IMR-90 (cell line): ENCODE measurements at places on chromosomes 16 and 17.

GRCh38 chr17:73976676-73977521 is 226.6 kb upstream of the RPL38 start:
- no peak for DNase-seq
- no peaks in the 10 kb centered on the region for H3K4me1 ChIP-seq
- no peak overlapping the region for H3K4me3 ChIP-seq
- no peak overlapping the region for H3K27ac ChIP-seq
- H3K36me3 ChIP-seq = no peaks in the 10 kb centered on the region
- no peaks in the 10 kb centered on the region for H3K27me3 ChIP-seq

DNA sequence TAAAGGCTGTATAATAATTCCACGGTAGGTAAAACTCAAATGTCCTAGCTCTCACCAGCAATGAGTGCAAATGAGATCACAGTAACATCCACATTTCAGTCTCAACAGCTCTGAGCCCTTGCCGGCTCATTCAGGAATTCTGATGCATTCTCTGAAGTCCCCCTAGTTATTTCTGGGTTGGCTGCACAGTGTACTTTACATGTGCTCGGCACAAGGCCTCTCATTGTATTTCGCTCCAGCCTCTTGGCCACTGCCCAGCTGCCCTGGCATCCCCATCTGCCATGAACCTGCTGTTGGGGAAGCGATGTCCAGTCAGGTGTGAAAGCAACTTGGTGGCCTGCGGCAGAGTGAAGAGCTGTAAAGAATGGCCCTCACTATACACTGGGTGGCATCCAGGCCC is 14.3 kb downstream of the PRCD start:
- peaks cover 8% of the 10 kb centered on the region for H3K4me1 ChIP-seq
- H3K4me3 ChIP-seq = no peak overlapping the region
- DNase-seq = no peak
- H3K27me3 ChIP-seq = no peaks in the 10 kb centered on the region
- H3K27ac ChIP-seq = no peak overlapping the region
- no peaks in the 10 kb centered on the region for H3K36me3 ChIP-seq

GRCh38 chr17:28900986-28901726 is 1.7 kb downstream of the DHRS13 start:
- H3K36me3 ChIP-seq = peaks cover 4% of the 10 kb centered on the region; the same call in 1 of the 2 replicates
- H3K4me3 ChIP-seq = no peak overlapping the region
- H3K27me3 ChIP-seq = no peaks in the 10 kb centered on the region
- no peak overlapping the region for H3K27ac ChIP-seq
- H3K4me1 ChIP-seq = peaks cover 8% of the 10 kb centered on the region

DNA sequence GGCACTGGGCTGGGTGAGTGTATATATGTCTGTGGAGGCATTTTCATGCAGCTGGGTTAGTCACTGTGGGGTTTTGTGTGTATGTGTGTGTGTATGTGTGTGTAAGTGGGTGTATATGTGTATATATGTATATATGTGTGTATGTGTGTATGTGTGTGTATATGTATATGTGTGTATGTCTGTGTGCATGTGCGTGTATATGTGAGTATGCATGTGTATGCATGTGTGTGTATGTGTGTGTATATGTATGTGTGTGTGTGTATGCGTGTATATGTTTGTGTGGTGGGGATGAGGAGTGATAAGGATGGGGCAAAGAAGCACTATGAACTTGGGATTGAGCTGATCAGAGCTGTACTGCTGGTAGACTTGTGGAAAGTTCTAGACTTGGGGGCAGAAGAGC is 29.0 kb upstream of the PLLP start:
- peaks cover 7% of the 10 kb centered on the region for H3K4me1 ChIP-seq
- DNase-seq = no peak
- H3K4me3 ChIP-seq = no peak overlapping the region
- peaks cover 31% of the 10 kb centered on the region for H3K27me3 ChIP-seq
- H3K36me3 ChIP-seq = no peaks in the 10 kb centered on the region
- H3K27ac ChIP-seq = no peak overlapping the region

DNA sequence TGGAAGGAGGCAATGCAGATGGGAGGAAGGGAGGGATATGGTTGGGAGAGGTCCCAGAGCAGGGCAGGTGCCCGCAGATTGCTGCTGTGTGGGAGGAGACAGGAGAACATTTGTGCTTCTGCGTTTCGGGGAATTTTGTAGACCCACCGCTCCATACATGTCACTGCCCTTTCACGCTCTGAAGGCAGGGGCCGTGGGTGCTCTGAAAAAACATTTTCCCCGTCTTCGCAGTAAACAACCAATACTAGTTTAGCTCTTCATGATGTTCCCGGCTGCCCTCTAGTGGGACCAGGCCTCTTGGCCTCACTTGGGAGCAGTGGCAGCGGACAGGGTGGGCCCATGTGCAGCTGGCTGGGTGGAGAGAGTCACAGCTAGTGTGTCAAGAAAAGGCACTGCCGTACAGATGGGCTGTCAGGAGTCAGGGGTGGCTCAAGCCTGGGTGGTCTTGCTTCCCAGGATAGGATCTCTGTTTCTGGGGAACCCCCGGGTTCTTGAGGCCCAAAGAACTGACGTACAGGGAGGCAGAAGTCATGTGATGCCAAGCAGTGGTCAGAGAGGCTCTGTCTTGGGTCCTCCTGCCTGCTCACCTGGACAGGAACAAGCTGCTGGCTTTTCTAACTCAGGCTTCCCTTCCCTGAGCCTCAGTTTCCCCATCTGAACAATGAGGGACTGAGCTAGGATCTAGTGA is 46.5 kb upstream of the CPNE2 start:
- H3K4me3 ChIP-seq = no peak overlapping the region
- H3K27me3 ChIP-seq = no peaks in the 10 kb centered on the region
- H3K36me3 ChIP-seq = peaks cover 12% of the 10 kb centered on the region; the same call in 1 of the 2 replicates
- peak; percentile 60 for DNase-seq
- H3K4me1 ChIP-seq = peaks cover 3% of the 10 kb centered on the region; the same call in 1 of the 2 replicates
- no peak overlapping the region for H3K27ac ChIP-seq

- H3K27me3 ChIP-seq = no peaks in the 10 kb centered on the region
- no peaks in the 10 kb centered on the region for H3K36me3 ChIP-seq
- no peak overlapping the region for H3K4me3 ChIP-seq
- no peak overlapping the region for H3K27ac ChIP-seq
- no peak for DNase-seq
Measured at GRCh38 chr16:4142268-4142667, 26.0 kb upstream of the ADCY9 start.

DNA sequence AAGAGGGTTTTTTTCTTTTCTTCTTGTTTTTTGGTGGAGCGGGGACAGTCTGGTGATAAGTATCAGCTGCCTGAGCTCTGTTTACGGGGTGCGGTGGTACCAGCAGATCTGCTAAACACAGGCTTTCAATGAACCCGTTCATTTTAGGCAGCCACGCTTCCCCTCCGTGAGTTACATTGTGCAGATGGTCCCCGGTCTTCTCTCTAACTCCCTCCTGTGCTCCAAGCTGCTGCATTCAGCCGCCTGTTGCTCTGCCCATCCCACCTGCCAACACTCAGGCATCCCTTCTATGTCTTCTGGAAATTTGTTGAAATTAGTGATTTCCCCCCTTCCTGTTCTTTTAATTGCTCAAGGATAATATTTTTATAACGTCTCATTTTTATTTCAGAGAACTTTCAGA is 82.1 kb upstream of the ELAC2 start:
- peaks cover 5% of the 10 kb centered on the region; the same call in 1 of the 2 replicates for H3K27me3 ChIP-seq
- H3K27ac ChIP-seq = no peak overlapping the region
- H3K4me3 ChIP-seq = no peak overlapping the region
- H3K4me1 ChIP-seq = no peaks in the 10 kb centered on the region

DNA sequence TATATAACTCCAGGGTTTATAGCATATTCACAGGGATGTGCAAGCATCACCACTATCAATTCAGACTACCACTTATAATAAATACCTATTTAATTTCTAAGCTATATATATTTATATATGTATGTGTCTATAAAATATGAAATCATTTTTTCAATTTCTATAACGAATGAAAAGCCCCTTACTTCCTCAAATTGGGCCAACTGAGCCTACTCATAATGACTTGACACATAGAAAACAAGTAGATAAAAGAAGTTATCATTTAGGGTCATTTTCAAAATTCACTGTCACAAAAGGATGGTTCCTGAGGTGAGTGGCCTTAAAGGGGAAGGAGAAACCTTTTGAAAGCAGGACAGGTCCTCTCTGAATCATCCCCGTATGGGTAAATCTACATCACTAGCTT is 114.1 kb downstream of the ADCY9 start:
- peaks cover 26% of the 10 kb centered on the region for H3K4me1 ChIP-seq
- H3K27me3 ChIP-seq = no peaks in the 10 kb centered on the region
- H3K27ac ChIP-seq = no peak overlapping the region
- no peak overlapping the region for H3K4me3 ChIP-seq
- H3K36me3 ChIP-seq = 0 out of 2 replicates have a peak, but pooled peaks cover 2% of the 10 kb centered on the region
- no peak for DNase-seq

- no peak overlapping the region for H3K4me3 ChIP-seq
- H3K36me3 ChIP-seq = peaks cover 44% of the 10 kb centered on the region
- no peak overlapping the region for H3K27ac ChIP-seq
Measured at GRCh38 chr17:50133769-50134099, 3.8 kb upstream of the SAMD14 start.

DNA sequence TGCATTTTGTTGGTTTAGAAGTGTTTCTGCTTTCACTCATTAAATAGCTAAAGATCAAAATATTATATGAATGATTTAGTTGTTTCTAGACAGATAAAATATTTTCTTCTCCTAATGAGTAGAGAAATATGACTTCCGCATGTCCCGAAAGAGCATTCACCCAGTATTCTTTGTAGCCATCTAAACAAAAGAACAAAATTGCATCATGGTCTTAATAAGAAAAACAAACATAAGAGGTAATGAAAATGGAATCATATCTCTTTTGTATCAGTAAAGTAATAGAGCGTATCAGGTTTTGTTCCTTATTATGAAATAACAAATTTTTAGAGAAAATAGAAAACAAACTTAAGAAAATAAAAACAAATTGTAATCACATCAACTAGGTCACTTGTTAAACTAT is 16.1 kb upstream of the KCNJ2 start:
- H3K4me1 ChIP-seq = no peaks in the 10 kb centered on the region
- DNase-seq = no peak
- no peaks in the 10 kb centered on the region for H3K36me3 ChIP-seq
- no peak overlapping the region for H3K4me3 ChIP-seq
- H3K27ac ChIP-seq = no peak overlapping the region

GRCh38 chr17:40648384-40648968 is 858 bp upstream of the SMARCE1 start:
- peak; percentile 19 for DNase-seq
- peaks cover 5% of the 10 kb centered on the region for H3K4me1 ChIP-seq
- no peaks in the 10 kb centered on the region for H3K27me3 ChIP-seq

DNA sequence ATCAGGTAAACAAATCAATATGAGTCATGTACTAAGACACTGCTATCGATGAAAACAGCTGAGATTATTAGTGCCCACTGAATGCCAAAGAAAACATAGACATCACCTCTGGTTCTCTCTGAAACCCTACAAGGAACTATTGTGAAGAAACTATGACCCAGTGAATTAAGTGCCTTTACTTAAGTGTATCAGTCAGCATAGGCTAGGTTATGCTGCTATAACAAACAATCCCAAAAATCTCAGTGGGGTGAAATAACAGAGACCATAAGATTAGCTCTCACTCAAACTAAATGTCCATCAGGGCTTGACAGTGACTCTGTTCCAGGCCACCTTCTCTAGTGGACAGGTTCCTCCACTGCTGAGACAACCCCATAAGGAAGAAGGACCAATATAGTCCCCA is 57.7 kb upstream of the KDM8 start:
- H3K27ac ChIP-seq = no peak overlapping the region
- no peak for DNase-seq
- H3K4me3 ChIP-seq = no peak overlapping the region
- H3K36me3 ChIP-seq = no peaks in the 10 kb centered on the region
- H3K4me1 ChIP-seq = no peaks in the 10 kb centered on the region
- peaks cover 7% of the 10 kb centered on the region; the same call in 1 of the 2 replicates for H3K27me3 ChIP-seq

- peaks cover 17% of the 10 kb centered on the region for H3K4me1 ChIP-seq
- no peaks in the 10 kb centered on the region for H3K27me3 ChIP-seq
- peak; percentile 56 for DNase-seq
- H3K27ac ChIP-seq = no peak overlapping the region
Measured at GRCh38 chr17:21039839-21040575, 2.8 kb downstream of the USP22 start.
